ENCODE measurements at places on chromosomes 11 and 22.

- no peak for DNase-seq
Observed at GRCh38 chr11:66857927-66858185, 992 bp downstream of the LRFN4 start.

GRCh38 chr22:32764330-32765131 lies 37.0 kb upstream of the TIMP3 start:
- no peak for DNase-seq

GRCh38 chr11:88603091-88603867 lies 265.7 kb upstream of the CTSC start:
- no peak for DNase-seq

DNA sequence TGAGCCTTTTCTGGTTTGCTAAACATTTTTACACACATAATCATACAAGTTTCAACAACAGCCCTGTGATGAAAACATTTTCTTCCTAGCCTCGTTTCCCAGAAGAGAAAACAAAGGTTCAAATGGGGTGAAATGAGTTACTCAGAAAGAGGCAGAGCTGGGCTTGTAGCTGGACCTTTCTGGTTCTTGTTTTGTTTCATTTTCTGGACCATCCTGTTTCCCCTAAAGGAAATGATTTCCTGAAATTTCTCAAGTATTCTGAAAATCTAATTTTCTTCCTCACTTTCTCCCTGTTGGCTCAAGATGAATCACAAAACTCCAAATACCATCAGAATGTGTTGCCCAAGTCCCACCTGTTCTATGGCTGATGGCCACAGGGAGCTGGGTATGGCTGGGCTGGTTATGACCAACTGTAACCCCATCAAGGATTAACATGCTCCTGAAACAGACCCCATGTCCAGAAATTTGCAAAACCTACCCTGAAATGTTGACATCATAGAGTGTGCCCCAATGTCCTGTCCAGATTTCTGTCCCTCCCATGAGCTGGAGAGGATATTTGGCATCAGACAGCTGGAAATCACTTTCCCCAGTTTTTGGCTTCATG lies 6.7 kb upstream of the APOL4 start:
- DNase-seq, result no peak

DNA sequence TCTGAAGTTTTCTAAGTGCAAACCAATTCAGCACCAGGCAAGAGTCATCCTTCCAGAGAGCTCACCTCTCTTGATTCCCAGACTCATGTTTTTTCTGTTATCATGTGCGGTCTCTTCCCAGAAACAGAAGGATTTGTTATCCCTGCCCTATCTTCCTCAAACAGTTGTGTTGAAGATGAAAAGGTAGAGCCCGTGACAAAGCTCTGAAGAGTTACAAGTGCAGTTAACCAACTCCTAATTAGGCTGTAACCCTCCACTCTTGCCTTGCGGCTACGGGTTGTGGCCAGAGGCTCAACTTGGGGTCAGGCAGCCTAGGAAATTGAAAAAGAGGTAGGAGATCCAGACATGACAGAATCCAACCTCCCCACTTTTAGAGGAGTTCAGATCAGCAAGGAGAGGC lies 76.2 kb upstream of the CADM1 start:
- no peak for DNase-seq

DNA sequence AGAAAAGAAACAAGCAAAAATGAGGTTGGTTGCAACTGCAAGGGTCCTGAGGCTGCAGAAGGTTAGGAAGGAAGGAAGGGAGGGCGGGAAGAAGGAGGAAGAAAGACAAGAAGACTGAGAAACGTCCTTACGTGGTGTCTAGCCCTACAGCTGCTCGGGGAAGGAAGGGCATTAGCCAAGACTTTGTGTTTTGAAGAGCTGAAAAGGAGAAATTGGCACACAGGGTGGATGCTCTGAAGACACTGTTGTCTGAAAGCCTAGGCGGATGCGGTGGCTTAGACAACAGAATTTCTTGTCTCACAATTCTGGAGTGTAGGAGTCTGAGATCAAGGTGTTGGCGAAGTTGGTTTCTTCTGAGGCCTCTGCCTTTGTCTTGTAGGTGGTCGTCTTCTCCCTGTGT lies 60.7 kb downstream of the MCM5 start:
- no peak for DNase-seq

DNA sequence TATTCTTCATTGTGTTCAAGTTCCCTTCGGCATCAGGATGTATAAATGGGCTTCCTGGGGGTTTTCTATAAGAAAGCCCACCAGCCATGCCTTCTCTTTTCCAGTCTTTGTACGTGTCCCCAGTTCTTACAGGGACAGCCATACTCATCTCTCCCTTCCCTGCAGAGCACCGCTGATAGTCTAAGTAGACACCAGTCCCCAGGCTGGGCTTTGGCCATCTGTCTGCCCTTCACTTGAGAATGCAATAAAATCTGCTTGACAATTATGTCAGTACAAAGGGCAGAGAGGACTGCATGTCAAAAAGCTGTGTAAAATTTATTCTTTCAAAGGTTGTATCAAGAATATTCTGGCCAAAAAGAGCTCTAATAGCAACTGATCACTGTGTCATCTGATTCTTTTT lies 27.3 kb downstream of the NTM start:
- no peak for DNase-seq

- peak; percentile 33 for DNase-seq
Observed at GRCh38 chr22:30430933-30431332, 5.4 kb downstream of the MTFP1 start.

GRCh38 chr11:66549696-66550095 lies 3.0 kb downstream of the ACTN3 start:
- no peak for DNase-seq

All from HAP-1 (cell line).